ENCODE measurements at places on chromosomes 16 and 17.
A peak's percentile ranks its signal among the peaks of the same experiment; 100 is the strongest.

DNA sequence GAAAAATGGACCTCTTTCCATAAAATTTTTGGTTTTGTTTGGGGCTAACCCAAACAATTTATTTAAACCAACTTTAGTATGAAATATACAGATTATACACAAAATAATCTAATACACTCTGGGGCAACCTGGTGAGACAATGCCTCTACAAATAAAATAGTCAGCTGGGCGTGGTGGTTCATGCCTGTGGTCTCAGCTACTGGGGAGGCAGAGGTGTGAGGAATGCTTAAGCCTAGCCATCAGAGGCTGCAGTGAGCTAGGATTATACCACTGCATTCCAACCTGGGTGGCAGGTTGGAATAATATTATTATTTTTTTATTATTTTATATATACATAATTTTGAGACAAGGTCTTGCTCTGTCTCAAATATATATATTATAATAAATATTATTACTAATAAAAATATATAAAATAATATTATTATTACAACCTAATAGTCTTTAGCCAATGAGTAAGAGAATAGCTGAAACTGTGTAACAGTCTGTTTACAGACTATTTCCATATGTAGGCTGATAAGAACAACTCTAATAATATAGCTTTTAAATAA is 50.5 kb downstream of the GLG1 start:
- H3K4me3 ChIP-seq = no peak overlapping the region
- DNase-seq = no peak
- H3K27ac ChIP-seq = no peak overlapping the region
- peaks cover 6% of the 10 kb centered on the region for H3K4me1 ChIP-seq
- no peaks in the 10 kb centered on the region for H3K27me3 ChIP-seq

DNA sequence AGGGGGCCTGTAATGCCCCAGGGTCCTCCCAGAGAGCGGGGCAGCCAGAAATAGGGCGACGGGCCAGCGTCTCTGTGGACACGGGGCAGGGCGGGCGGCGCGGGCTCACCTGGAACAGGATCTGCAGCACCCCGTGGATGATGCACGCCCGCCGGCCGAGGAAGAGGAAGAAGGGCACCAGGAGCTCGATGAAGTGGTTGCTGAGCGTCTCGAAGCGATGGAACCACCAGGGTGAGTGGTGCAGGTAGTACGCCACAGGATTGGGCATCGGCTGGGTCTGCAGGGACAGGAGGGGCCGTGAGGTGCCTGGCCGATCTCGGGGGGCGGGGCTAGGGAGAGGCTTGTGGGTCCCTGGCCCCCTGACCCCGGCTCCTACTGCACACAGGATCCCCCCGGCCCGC is 78.9 kb upstream of the GNG13 start:
- no peak overlapping the region for H3K4me3 ChIP-seq
- H3K27ac ChIP-seq = no peak overlapping the region
- H3K27me3 ChIP-seq = no peaks in the 10 kb centered on the region
- H3K4me1 ChIP-seq = no peaks in the 10 kb centered on the region
- no peak for DNase-seq

GRCh38 chr16:53053967-53054669 is 673 bp upstream of the CHD9 start:
- H3K27ac ChIP-seq = peak overlapping the region; percentile 92
- H3K4me3 ChIP-seq = peak overlapping the region; percentile 89
- H3K4me1 ChIP-seq = peaks cover 20% of the 10 kb centered on the region
- H3K36me3 ChIP-seq = no peaks in the 10 kb centered on the region

DNA sequence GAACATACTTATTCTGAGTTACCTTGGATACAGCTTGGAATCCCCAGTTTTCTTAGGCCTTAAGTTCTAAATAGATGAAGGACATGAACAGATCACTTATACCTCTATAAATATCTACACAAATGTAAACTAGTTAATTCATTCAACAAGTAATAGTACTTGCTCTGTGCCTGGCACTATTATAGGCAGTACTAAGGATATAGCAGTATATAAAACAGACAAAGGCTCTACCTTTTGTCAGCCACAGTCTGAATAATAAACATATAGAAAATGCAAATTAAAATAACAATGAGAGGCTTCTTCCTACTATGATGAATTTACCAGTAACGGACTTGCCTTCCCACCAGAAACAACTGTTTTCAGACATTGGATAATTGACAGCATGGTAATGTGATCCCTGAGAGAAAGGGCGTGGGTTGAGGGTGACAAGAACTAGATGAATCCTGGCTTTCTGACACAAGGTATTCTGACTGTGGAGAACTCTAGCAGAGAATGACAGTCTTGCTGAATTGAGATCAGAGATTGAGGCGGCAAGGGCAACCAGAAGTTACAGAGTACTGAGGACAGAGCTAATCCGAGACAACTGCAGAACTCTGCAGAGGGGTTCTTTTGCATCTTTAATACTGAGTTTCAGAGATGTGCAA is 170.5 kb downstream of the TANC2 start:
- H3K27me3 ChIP-seq = no peaks in the 10 kb centered on the region
- no peak for DNase-seq
- H3K36me3 ChIP-seq = no peaks in the 10 kb centered on the region
- no peak overlapping the region for H3K4me3 ChIP-seq
- no peaks in the 10 kb centered on the region for H3K4me1 ChIP-seq
- H3K27ac ChIP-seq = no peak overlapping the region

DNA sequence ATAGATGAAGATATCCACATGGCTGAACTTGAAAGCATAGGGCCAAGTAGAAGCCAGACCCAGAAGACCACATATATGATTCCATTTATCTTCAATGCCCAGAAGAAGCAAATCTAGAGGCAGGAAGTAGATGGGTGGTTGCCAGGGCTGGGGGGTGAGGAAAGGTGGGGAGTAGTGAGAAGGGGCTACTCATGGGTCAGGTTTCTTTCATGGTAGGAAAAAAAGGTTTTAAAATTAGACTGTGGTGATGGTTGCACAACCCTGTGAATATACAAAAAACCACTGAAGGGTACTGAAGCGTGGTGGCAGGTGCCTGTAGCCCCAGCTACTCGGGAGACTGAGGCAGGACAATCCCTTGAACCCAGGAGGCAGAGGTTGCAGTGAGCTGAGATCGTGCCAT is 5.4 kb downstream of the CD2BP2 start:
- no peak overlapping the region for H3K27ac ChIP-seq
- no peak overlapping the region for H3K4me3 ChIP-seq
- H3K27me3 ChIP-seq = no peaks in the 10 kb centered on the region
- H3K36me3 ChIP-seq = peaks cover 12% of the 10 kb centered on the region
- no peak for DNase-seq

DNA sequence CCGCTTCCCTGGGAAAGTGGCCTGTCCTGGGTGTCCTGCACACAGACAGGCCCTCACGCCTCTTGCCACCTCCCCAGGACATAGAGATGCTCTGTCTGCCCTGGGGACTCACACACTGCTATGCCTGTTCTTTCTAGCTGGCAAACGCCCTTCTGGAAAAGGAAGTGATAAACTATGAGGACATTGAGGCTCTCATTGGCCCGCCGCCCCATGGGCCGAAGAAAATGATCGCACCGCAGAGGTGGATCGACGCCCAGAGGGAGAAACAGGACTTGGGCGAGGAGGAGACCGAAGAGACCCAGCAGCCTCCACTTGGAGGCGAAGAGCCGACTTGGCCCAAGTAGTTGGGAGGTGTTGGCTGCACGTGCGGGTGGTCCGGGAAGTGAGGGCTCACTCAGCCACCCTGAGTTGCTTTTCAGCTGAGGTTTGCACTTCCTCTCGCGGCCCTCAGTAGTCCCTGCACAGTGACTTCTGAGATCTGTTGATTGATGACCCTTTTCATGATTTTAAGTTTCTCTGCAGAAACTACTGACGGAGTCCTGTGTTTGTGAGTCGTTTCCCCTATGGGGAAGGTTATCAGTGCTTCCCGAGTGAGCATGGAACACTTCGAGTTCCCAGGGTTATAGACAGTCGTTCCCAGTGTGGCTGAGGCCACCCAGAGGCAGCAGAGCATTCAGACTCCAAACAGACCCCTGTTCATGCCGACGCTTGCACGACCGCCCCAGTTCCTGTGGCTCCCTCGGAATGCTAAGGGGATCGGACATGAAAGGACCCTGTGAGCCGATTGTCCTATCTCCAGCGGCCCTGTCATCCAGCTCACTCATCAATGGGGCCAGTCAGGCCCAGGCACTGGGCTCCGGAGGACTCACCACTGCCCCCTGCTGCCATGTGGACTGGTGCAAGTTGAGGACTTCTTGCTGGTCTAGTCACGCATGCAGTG is 3.5 kb upstream of the RPL13 start:
- no peaks in the 10 kb centered on the region for H3K27me3 ChIP-seq
- H3K4me3 ChIP-seq = no peak overlapping the region
- peaks cover 17% of the 10 kb centered on the region for H3K4me1 ChIP-seq
- H3K36me3 ChIP-seq = peaks cover 13% of the 10 kb centered on the region
- no peak overlapping the region for H3K27ac ChIP-seq

DNA sequence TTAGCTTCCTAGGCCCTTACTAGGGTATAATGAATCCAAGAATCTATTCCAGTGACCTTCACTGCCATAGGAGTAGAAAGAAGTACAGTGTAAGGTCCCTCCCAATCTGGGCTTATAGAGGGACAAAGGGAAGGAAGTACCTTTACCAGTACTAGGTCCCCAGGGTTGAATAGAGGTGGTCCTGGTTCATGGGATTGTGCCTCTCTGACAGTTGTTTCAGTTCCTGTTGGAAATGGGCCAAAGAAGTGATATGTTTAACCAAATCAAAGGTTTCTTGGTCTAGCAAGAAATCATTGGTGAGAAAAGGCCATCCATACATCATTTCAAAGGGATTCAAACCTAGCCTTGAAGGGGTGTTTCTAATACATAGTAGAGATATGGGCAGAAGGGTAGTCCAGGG is 16.0 kb upstream of the ZNHIT3 start:
- no peak overlapping the region for H3K4me3 ChIP-seq
- no peak overlapping the region for H3K27ac ChIP-seq
- no peaks in the 10 kb centered on the region for H3K4me1 ChIP-seq
- H3K36me3 ChIP-seq = no peaks in the 10 kb centered on the region
- no peaks in the 10 kb centered on the region for H3K27me3 ChIP-seq

- H3K27me3 ChIP-seq = peaks cover 45% of the 10 kb centered on the region
- H3K36me3 ChIP-seq = no peaks in the 10 kb centered on the region
- peaks cover 23% of the 10 kb centered on the region for H3K4me1 ChIP-seq
- H3K27ac ChIP-seq = no peak overlapping the region
- DNase-seq = no peak
Observed at GRCh38 chr17:33285413-33285812, 7.7 kb downstream of the ASIC2 start.

Data from esophagus squamous epithelium (tissue), 5 donors.